Germinal center (tissue), 1 donor: ENCODE measurements at places on chromosomes 5 and 9.

DNA sequence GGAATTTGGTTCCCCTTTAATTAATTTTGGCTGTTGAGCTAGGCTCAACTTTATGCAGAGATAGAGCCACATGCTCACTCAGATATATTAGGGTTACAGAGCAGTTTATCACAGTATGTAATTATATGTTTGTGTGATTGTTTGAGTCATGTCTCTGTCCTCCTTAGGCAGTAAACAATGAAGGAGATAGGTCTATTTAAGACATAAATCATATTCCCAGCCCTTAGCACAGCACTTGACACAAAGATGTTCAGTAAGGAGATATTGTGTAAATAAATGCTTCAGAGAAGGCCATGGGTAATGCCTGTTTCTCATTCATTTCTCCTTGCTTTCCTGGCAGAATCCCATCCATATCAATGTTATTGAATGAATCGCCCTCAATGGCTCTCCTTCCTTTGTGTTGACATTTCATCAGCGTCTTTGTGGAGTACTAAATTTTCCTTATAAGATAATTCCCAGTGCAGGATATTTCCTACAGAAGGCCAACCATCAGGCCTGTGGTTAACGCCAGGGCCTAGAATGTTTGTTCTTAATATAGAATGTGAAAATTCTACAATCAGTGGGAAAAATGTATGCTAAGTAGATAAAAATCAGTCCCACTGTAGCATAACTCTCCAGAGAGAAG is 408.0 kb downstream of the EBF1 start:
- no peak for DNase-seq

DNA sequence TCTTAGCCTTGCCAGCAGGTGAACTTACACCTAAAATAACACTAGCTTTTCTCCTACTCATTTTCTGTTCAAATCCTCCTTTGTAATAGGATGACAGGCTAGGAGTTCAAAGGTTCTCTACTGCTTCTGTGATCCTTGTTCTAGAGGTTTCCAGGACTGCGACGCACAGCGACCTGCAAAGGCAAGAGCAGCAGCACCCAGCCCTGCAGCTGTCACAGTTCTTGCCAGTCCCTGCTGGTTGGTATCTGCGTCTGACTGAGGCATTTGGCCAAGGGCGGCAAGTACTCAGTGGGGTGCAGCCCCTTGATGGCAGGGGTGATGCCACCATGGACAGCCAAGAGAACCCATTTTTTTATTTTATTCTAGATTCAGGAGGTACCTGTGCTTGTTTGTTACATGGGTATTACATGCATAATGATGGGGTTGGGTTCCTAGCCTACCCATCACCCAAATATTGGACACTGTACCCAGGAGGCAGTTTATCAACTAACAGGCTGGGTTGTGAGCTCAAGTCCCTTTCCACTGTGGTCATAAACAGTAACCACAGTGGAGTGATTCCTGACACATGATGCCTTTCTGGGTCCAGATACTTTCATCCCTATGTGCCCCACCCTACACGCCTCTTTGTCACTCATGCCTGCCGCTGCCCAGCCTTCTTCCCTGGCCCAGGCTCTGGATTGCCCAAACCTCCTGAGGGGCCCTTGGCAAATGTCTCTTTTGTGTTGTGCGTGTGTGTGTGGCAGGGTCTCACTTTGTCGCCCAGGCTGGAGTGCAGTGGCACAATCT is 111.0 kb downstream of the GAPVD1 start:
- DNase-seq, result no peak

DNA sequence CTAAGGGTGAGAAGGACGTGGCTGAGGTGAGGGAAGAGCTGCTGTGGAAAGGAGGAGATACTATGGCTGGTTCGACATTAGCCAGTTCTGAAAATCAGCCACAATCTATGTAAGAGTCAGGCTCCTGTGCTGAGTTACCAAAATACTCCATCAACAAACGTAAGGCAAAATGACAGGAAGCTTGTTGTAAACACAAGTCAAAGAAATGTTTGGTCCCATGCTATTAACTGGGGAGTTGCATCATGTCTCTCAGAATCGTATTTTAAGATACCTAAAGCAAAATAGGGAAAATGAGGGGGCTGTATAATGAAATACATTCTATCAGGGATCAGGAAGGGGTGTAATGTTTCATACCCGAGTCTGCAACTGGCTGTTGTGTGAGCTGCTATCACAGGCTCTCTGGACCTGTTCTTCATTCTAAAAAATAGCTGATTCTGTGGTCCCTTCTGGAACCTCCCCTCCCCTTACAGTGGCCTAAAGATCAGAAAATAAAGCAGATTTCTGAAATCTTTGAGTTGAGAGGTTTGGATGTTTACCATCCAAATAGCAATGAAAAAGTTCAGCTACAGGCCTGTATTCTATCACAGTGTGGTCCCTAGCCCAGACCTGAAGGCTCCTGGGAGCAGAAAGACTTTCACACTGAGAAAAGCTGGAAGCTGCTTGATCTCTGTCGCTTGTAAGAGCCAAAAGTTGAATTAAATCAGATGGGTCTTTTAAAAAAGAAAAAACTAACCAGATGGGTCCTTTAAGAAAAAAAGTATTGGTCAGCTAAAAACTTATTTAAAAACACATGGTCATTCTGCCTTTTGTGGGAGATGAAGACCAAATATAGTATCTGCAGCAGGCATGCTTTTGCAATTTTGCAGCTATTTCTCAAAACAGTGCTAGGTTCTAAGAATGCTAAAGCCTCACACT is 97.8 kb upstream of the SMC5 start:
- no peak for DNase-seq

DNA sequence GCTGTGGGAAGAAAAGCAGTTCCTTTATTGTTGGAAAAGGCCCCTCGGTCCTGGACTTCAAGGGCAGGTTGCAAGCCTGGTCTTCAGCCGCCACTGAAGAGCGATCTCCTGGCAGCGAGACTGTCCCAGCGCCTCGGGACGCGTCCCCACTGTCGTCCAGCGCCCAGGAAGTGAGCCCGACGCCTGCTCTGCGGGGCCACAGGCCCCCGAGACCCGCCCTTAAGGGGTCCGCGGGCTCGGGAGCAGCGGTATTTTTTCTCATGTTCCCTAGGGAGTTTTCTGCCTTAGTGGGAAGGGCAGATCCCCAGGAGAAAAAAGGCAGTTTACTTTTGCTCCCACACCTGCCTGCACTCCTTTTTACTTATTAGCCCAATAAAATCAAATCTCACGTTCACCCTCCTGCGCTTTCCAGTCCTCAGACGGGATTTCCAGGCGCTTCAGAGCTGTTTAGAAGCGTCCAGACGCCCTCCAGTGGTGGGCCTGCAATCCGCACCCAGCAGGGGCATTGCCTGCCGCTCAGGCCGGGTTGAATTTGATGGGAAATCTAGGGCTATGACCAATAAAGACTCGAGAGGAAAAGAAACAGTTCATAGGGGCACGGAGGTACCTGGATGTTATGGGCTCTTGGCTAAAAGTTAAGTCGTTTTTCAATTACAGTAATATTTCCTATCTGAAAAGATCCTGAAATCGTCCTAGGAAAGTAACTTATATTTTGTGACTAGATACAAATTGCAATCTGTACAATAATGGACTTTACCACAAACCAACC is 2.8 kb upstream of the EFNA5 start:
- peak; percentile 68 for DNase-seq

- DNase-seq, result no peak
Observed at GRCh38 chr5:52743970-52744369, 43.7 kb upstream of the ITGA1 start.

- DNase-seq, result no peak
Observed at GRCh38 chr9:127562841-127563401, 49.2 kb upstream of the STXBP1 start.

GRCh38 chr9:24712206-24712605 is 166.5 kb upstream of the IZUMO3 start:
- DNase-seq, result no peak

DNA sequence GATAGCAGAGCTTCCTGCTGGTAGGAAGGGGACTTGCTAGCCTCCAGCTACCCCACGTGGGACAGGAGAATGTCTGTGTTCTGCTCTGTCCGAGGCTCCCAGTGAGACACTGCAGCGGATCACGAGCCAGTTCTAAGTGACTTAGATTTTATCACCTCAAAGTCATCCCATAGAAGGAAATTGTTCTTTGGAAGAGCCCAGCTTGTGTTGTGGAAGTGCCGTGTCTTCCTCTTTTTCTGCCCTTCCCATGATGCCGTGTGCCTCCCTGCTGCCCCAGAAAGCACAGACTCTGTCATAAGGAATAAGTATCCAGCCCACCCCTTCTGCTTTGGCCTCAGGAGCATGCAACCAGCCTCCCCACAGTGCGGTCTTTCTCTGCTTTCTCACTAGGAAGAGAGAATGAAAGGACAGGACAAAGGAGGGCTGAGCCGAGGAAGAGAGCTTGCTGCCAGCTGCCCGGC is 35.6 kb downstream of the RUFY1 start:
- DNase-seq, result no peak
